Left ventricle myocardium superior (tissue), 1 donor: ENCODE measurements at places on chromosomes 4 and X.

GRCh38 chr4:100795581-100795980, 277.8 kb upstream of the EMCN start:
- no peak for DNase-seq

DNA sequence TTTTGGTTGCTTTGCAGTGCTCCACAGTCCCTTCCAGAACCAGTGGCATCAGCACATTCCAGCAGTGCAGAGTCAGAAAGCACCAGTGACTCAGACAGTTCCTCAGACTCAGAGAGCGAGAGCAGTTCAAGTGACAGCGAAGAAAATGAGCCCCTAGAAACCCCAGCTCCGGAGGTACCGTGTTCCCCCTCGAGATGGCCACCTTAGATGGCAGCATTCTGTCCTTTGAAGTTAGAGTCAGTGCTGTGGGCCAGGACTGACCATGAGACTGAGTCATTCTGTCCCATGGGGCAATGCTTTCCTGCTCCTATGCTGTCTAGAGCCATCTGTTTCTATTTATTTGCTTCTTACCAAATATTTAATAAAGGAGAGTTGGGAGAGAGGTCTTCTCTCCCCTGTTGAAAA, 112.3 kb downstream of the KLHL8 start:
- DNase-seq, result no peak

DNA sequence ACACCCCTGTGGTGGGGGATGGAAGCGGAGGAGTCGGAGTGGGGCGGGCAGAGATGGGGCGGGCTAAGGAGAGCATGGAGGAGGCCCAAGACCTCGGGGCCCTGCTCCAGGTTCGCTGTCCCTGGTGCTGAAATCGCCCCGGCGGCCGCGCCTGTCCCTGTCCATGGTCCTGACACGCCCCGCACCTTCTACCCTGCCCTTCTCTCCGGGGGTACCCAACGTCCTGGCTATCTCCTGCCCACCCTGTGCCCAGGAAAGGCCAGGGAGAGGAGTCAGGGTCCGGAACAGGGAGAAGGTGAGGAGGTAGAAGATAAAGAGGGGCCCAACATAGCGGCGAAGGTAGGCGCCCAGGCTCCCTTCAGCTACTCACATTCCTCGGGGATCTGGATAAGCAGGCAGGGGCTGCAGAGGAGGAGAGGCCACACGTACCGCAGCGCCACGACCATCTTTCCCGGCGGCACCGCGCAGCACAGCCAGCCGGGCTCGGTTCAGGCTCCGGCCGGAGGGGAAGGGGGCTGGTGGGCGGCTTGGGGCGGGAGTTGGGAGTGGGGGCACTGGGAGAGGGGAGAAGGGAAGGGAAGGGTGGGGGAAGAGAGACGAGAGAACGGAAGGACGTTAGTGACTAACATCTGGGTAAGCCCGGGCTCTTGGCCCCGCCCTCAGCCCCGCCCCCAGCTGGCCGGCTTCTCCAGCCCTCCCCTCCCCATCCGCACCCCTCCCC, 10.4 kb downstream of the L1CAM start:
- DNase-seq, result peak; percentile 66

DNA sequence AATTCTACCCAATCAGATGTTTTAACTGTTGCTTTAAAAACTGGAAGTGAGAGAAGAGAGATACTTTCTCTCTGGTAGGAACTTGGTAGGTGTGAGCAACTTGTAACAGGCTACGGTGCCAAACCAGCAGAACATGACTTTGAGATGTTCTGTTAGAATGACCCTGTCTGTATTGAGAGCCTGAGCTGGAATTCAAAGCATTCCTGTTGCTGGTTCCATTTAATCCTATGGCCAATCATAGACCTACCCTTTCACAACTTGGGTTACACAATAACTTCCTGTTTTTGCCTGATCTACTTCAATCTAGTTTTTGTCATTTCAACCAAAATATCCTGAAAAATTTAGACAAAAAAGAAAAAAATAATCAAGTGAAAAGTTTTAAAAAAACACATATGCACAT, 1.7 kb upstream of the PRRG1 start:
- DNase-seq, result no peak

- DNase-seq, result no peak
These were observed 354.9 kb downstream of the KCNIP4 start for GRCh38 chr4:21593671-21594001.

- DNase-seq, result no peak
These were observed 9.7 kb downstream of the HOPX start for GRCh38 chr4:56671373-56671772.

DNA sequence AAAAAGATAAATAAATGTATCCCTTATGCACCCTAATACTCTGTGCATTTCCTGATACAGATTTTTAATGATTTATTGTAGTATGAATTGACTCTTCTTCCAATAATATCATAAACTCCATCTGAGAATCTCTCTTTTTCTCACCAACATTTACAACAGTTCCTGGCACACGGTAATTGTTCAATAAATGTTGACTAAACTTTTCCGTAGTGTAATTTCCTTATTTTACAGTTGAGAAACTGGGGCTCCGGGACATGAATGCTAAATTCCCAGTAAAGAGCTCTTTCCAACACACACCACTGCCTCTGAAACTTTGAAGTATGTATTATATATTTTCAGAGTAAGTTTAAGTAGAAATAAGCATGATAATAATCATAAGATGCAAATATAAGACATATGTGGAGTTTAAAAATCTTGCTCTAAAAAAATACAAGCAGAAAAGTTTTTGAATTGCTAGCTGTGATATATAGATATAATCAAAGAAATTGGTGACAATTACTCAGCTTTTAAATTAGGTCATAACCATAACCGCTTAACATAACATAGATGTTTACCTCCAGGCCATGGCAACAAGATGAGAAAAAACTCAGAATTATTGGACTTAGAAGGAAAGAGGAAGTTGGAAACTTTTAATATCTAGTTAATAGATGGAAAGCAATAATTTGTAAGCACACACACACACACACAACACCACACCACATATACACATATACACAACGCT, 28.2 kb upstream of the ANTXR2 start:
- no peak for DNase-seq

GRCh38 chr4:44446191-44446590, 2.4 kb downstream of the KCTD8 start:
- DNase-seq, result no peak

DNA sequence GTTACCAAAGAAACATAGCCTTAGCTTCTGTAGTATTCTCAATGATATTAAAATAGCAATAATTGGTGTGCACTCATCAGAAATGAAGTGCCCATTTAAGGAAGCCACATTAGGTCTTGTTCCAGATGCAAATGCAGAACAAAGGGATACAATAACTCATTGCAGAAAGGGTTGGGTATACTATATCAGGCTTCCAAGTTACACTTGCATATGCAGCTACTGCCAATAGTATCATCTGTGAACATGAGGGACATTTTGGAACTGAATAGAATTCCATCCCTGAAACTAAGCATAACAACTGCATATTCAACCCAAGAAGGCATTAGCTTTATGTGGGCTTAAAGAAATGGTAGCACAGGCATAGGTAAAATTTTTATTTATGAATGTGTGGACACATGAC, 167.8 kb downstream of the ANTXR2 start:
- no peak for DNase-seq

GRCh38 chr4:121126449-121127006, 37.6 kb downstream of the TNIP3 start:
- no peak for DNase-seq

GRCh38 chrX:19705196-19705769, 182.1 kb downstream of the SH3KBP1 start:
- DNase-seq, result no peak

DNA sequence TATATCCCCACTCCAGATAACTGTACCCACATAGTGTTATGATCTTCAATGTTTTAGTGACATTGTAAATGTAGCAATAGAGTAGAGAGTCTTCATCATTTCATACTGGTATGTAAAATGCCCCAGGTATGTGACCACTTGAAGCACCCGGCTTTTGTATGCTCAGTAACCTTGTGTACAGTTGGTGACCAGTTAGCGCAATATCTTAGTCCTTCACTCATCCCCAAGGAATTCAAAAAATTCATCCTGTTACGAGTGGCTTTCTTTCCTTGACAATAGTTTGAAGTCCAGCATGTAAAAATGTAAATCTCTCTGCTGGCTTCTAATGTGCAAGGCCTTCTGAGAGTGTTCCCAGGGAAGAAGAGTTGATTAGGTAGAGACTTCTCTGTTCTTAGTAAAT, 145.6 kb downstream of the ARX start:
- DNase-seq, result no peak

- no peak for DNase-seq
These were observed 10.7 kb upstream of the WDR17 start for GRCh38 chr4:176054942-176055341.

DNA sequence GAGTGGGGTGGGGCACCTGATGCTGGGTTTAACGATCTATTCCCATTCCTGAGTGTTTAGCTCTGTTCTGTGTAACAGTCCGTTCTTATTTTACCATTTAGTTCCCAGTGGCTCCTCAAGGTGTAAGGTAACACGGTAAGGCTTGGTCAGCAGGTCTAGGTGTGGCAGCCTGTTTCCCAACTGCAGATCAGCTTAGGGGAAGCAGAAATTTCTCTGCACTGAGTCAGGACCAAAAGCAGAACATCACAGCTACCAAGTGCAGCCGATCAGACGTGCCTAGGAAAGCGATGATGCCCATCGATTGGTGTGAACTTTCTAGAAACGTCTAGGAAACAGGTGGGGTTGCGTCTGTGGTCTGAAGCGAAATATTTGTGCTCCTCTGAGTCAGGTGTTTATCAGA, 240.1 kb downstream of the STIM2 start:
- DNase-seq, result no peak

- DNase-seq, result no peak
These were observed 1.6 kb downstream of the PAPSS1 start for GRCh38 chr4:107718351-107718965.

GRCh38 chrX:74890676-74891430, 34.4 kb downstream of the NEXMIF start:
- no peak for DNase-seq

DNA sequence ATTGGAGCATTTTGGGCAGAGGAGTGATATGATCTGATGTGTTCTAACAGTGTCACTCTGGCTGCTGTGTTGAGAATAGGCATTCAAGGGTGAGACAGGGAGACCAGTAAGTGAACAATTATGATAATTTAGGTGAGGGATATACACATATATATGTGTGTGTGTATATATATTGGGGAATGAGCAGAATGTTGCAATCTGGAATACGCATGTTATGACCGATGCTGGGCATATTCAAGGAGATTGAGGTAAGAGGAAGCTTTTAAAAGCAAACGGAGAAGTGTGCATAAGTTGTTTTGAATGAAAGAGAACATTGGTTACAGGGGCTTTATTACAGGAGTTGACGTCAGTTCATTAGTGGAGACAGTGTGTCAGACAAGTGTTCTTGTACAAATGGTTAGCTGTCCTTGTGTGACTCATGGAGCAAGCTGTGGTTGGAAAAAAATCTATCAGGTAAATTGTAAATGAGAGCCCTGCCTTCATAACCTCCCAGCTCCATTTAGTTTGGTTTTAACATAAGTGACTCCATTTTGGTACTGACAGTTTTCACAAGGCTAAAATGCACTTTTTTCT, 442.5 kb upstream of the LCORL start:
- no peak for DNase-seq

GRCh38 chr4:145339075-145339725, 142.5 kb upstream of the SMAD1 start:
- DNase-seq, result no peak

- DNase-seq, result no peak
These were observed 51.3 kb downstream of the SPOCK3 start for GRCh38 chr4:167183036-167183435.

- no peak for DNase-seq
These were observed 331.5 kb downstream of the NKX6-1 start for GRCh38 chr4:84167564-84167963.

- DNase-seq, result no peak
These were observed 1576.0 kb downstream of the RPA4 start for GRCh38 chrX:98459669-98460068.

GRCh38 chrX:106378616-106379015, 210.5 kb downstream of the PWWP3B start:
- no peak for DNase-seq

DNA sequence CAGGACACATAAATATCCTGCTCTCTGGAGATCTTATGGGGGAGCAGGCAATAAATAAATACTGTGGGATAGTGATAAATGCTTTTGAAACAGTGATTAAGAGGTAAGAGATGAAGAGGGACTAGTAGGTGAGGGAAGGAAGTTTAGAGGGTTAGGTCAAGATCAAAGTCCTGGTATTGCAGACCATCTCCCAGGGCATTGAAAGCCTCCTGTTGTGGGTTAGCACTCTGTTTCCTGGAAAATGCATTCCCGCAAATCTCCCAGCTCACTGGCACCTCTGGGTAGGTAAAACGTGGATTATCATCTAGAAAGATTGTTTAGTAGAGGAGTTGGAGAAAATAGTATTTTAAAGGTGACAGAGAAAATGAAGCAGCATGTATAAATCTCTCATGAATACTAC, 2.2 kb downstream of the SNX25 start:
- DNase-seq, result no peak

GRCh38 chr4:118259111-118259510, 93.7 kb downstream of the PRSS12 start:
- DNase-seq, result no peak

GRCh38 chr4:41594432-41594831, 56.5 kb downstream of the LIMCH1 start:
- DNase-seq, result peak; percentile 41
